Spinal cord (tissue), 10 donors: ENCODE measurements at places on chromosomes 5 and 9.

GRCh38 chr5:90338712-90339372 lies 70.7 kb downstream of the CETN3 start:
- no peak for DNase-seq

- peak; percentile 59 for DNase-seq
Measured at GRCh38 chr5:58266402-58266801, 193.5 kb downstream of the PLK2 start.

- DNase-seq = no peak
Measured at GRCh38 chr9:2311920-2312319, 296.8 kb downstream of the SMARCA2 start.

DNA sequence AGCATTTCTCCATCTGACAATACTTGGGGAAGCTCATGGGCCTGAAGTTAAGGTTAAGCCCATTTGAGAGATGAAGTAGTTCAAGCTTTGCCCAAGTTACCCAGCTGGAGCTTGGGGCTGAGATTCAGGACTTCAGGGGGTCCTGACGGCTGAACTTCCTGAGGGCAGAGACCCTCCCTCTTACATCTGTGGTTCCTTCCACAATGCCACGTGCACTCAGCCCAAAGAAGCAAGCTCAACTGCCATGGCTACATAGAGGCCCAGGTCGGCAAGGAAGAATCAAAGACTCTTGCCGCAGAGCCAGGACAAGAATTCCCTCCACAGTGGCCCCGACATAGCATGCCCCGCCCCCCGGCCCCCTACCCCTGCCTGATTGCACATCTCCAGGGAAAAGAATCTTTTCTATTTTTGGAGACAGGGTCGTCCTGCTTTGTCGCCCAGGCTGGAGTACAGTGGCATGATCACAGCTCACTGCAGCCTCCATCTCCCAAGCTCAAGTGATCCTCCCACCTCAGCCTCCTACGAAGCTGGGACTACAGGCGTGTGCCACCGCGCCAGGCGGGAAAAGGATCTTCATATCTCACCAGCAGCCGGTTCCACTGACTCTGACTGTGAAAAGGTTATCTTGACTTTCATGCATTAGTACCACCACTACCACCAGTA lies 9.2 kb downstream of the PHF19 start:
- DNase-seq = no peak

DNA sequence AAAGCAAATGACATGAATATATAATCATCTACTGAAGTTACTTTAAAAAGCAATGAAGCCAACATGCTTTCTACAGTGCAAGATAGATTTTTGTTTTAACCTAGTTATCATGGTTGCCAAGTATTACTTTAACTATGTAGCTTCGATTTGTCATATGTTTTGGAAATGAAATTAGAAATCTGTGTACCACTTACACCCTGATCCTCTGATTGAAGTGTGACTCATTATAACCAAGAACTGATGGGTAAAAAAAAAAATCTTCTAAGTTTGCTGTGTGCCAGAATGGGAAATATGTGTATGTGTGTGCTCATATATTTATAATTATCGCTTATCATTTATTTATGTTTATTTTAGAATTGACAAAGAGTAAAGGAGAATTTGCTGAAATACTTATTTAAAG lies 9.1 kb upstream of the CDC42SE2 start:
- no peak for DNase-seq

- no peak for DNase-seq
Measured at GRCh38 chr9:131253891-131254491, 22.3 kb downstream of the FAM78A start.

GRCh38 chr5:30890377-30890776 lies 303.1 kb upstream of the CDH6 start:
- no peak for DNase-seq

DNA sequence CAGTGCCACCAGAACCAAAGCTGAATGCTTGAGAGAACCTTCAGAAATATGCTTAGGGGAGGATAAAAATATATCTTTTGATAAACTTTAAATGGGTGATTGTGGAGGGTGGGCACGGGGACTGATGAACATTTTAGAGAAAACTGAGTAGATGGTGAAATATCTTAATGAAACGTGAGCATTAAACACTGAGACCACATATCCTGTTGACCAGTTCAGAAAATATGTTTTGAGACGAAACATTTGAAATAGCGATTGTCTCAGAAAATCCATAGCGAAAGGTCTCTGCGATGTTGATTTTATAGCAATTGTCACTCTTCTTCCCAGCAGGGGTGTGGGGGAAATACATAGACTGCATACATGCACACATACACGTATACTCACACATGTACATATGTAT lies 231.0 kb downstream of the ESM1 start:
- DNase-seq = no peak

DNA sequence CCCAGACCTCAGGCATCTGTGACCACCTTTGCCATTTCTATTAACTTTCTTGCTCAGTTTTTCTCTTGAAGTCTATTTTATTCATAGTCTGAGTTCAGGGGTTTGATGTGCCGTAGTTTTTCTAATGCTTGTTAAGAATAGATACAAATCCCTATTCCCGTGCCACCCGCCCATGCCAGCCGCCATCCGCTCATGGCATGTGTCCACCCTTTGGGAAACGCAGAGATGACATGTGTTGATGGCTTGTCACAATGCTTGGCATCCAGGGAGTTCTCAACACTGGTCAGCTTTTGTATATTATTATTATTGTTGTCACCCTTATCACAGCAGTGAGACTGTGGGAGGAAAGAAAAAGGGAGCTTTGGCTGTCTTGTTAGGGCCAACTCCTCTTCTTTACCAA lies 17.3 kb upstream of the ANGPTL2 start:
- DNase-seq = no peak
